ENCODE measurements at places on chromosomes 11 and 22. TPM values are rescaled to one million over a fixed set of nuclear protein-coding genes. Genes with fewer than 3 reads are reported as not detected.

GRCh38 chr22:29146771-29147170 is 58.9 kb upstream of the EMID1 start:
- DNase-seq = no peak

DNA sequence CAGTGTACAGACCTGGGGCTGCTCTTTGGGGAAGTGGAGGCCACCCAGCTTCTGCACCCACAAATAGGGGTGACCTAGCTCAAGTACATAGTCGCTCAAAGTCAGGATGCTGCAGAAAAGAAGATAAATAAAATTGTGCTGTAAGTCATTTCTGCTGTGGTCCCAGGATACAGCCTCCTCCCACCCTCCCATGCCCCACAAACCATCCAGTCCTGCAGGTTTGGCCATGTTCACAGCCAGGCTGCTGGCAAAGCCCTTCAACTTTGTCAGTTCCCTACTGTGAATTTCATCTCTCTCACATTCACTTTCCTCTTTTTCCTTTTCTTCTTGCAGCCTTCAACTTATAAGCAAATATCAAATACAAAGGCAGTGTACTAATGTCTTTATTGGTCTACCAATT is 33.6 kb downstream of the THOC5 start:
- DNase-seq = no peak

DNA sequence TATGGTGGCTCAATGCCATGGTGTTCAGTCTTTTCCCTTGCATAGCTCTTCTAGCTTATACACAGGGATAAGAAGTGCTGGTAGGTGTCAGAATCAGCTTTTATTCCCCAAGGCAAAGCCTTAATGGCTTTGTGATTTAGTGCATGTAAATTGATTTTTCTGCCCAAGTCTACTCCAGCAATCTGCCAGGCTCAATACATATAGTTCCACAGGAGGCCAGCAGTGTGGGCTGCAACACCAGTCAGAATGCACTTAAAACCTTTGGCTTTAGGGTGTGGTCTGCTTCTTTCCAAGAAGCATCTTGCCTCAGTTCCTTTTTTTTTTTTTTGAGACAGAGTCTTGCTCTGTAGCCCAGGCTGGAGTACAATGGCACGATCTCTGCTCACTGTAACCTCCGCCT is 14.5 kb upstream of the CAPRIN1 start:
- no peak for DNase-seq

GRCh38 chr22:49996518-49997250 is 15.9 kb downstream of the IL17REL start:
- DNase-seq = no peak

- DNase-seq = no peak
Observed at GRCh38 chr11:110298301-110298765, 1.9 kb upstream of the RDX start.

Gene PIH1D2
- 0.72 TPM for polyA plus RNA-seq

Gene JHY
- 7.5 TPM for polyA plus RNA-seq

DNA sequence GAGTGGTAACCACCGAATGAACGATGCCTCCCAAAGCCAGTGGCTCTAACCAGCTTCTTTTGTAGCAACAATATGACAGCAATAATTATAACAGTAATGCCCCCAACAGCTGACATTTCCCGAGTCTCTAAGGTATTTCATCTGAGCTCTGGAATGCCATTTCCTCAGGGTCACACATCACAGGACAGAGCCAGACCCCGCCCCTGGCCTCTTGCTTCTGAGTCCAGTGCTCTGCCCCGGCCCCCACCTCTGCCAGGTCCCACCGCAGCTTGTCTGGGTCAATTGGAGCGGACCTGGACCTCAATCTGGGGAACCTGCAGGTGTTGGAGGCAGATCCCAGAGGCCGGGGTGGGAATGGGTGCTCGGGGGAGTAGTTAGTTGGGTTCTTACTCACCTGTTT is 63.8 kb downstream of the IGLL1 start:
- no peak for DNase-seq

Gene TUBA8
- polyA plus RNA-seq = 9.2 TPM

DNA sequence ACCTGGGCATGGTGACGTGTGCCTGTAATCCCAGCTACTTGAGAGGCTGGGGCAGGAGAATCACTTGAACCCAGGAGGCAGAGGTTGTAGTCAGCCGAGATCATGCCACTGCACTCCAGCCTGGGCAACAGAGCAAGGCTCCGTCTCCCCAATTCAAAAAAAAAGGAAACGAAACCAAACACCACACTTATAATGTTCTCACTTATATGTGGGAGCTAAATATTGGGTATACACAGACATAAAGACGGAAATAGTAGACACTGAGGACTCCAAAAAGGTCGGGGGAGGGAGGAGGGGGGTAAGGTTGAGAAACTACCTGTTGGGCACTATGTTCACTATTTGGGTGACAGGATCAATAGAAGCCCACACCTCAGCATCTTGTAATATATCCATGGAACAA is 94.3 kb downstream of the GAB2 start:
- DNase-seq = no peak

Gene ART1
- 3.0 TPM for polyA plus RNA-seq

DNA sequence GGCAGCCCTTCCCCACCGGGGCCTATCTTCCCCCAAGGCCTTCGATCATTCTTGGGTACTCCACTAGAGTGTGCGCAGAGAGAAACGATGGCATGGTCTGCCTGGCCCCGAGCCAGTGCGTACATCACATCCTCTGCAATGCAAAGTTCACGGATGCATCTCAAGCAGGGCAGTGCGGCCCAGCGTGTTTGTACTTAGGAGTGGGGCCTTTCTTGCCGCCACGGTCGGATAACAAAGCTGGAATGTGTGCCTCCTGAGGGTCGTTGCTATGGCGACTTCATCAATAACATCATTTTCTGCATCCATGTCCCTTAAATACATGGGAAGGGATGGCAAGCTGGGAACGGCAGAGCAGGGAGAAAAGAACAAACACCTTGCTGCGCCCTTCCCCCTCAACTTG is 73.9 kb downstream of the SCUBE1 start:
- DNase-seq = no peak

GRCh38 chr11:83033972-83034672 is 37.6 kb downstream of the RAB30 start:
- DNase-seq = peak; percentile 73

DNA sequence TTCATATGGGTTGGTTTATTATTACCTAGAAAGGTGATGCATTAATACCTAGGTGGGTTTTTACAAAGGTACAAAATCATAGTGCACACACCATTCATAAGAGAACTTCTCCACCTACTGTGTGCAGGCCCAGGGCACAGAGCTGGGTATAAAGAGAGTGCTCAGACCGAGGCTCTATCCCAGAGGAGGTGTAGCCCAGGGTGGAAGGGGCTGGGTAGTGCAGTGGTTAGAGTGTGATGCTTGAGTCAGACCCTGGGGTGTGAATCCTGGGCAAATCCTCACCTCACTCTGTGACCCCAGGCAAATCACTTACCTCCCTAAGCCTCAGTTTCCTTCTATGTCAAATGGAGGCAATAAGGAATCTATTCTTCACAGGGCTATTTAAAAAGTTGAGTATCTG is 32.2 kb downstream of the PARVG start:
- DNase-seq = no peak

- no peak for DNase-seq
Observed at GRCh38 chr22:46336119-46337078, 885 bp downstream of the TRMU start.

DNA sequence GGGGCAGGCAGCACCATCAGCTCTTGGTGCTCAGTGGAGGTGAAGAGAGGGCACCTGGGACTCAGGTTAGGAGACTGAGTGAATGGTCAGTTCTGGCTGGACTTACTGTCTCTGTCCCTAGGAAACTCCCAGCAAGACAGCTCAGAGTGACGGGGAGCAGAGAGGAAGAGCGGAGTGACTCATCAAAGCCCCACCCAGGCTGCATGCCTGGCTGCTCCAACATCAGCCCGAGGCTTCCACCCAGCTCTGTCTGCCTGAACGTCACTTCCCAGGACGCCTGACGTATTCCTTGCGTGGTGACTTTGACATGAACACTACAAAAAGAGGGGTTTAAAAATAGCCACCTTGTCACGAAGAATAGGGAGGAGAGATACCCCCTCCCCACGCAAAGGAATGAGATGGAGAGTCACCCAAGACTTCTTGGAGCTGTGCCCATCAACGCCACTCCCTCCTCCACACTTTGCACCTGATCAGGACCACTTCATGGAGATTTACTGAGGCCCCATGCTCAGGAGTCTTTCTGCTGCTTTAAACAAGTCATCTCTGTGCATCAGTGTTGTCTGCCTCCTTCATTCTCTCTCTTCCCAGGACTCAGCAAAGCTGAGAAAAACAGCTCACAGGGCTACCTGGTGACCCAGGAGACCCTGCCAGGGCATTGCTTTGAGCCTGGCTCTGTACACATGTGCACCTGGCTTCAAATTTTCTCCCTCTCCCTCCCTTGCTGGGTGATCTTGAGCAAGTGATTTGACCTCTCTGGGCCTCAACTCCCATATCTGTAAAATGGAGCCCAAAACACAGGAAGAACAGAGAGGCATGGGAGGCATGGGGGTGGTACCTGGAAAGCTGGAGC is 83.1 kb downstream of the MN1 start:
- DNase-seq = peak; percentile 71

Gene GTSE1
- 9.6 TPM for polyA plus RNA-seq

Measured in muscle of arm (tissue), 14 donors.